ENCODE measurements at places on chromosomes 2 and 18. TPM values are rescaled to one million over a fixed set of nuclear protein-coding genes. Genes with fewer than 3 reads are reported as not detected.
A peak's percentile ranks its signal among the peaks of the same experiment; 100 is the strongest.

Gene ANKRD44
- 69.6 TPM for polyA plus RNA-seq

Gene BMP10
- not detected for polyA plus RNA-seq

Gene CFAP221
- not detected for polyA plus RNA-seq

Gene ADD2
- not detected for polyA plus RNA-seq

Gene SMC6
- polyA plus RNA-seq: 24.8 TPM

Gene RUFY4
- not detected for polyA plus RNA-seq

Gene ATP6V1B1
- polyA plus RNA-seq: not detected

Gene CNDP1
- polyA plus RNA-seq: not detected

Gene FOXD4L1
- polyA plus RNA-seq: not detected

Gene GCG
- not detected for polyA plus RNA-seq

Gene DSG3
- not detected for polyA plus RNA-seq

Gene FAP
- not detected for polyA plus RNA-seq

- H3K4me1 ChIP-seq: no peaks in the 10 kb centered on the region
- H3K36me3 ChIP-seq: no peaks in the 10 kb centered on the region
Measured at GRCh38 chr18:70301667-70302066, 12.8 kb downstream of the SOCS6 start.

DNA sequence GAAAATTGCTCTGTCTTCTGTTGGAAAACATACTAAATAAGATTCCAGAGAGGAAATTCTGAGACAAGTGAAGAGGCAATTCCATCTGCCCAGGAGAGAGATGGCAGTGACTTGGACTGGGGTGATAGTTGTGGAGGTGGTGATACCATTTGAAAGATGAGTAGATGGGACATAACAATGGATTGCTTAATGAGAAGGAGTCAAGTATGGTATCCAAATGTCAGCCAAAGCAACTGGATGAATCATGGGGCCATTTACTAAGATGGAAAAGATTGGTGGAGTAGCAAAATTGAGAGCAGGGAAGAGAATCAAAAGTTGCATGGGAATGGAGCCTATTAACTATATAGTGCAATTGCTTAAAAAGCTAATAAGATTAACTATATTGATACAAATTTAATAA, 222.1 kb downstream of the ETAA1 start:
- no peaks in the 10 kb centered on the region for H3K36me3 ChIP-seq
- no peaks in the 10 kb centered on the region for H3K4me1 ChIP-seq
- no peak for DNase-seq
- H3K27me3 ChIP-seq: no peaks in the 10 kb centered on the region
- H3K4me3 ChIP-seq: no peak overlapping the region
- no peak overlapping the region for H3K27ac ChIP-seq

DNA sequence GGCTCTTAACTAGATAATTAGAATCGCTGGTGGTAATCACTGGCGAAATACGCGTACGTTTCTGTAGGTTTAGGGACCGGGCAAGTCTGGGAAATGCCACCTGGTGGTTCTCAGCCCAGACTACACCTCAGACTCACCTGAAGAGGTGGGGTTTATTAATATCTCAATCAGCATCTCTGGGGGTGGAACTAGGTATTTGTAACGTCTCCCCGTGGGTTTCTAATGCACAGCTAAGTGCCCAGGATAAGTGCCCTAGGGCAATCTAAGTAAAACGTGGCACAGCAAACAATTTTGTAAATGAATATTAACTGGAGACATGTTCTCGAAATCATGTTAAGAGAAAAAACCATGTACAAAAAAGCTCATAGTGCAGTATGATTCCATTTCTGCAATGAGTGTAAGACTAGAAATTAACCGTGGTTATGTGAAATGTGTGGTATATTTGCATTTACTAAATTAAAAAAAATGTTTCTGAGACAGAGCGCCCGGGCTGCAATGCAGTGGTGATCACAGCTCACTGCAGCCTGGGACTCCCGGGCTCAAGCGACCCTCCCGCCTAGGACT, 760 bp upstream of the CNOT11 start:
- peak overlapping the region; percentile 85 for H3K4me3 ChIP-seq
- DNase-seq: peak; percentile 51
- H3K27ac ChIP-seq: peak overlapping the region; percentile 99
- H3K27me3 ChIP-seq: no peaks in the 10 kb centered on the region
- H3K36me3 ChIP-seq: no peaks in the 10 kb centered on the region

DNA sequence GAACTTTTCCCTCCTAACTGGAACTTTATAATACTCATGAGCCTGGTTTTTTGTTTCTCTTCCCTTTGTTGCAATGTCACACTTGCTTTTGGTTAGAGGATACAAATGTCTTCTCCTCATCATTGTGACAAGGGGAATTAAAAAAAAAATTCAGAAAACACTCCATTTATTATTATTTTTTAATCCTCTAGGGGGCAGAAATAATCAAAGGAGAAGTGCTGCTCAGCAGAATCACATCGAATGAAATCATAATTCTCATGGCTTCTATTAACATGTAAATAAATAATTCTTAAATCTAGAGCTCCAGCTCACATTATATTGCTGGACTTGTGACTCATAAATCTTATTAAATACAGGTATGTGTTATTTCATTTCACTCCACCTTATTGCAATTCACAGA, 273.8 kb downstream of the TRIB2 start:
- no peaks in the 10 kb centered on the region for H3K36me3 ChIP-seq
- no peak for DNase-seq
- no peaks in the 10 kb centered on the region for H3K27me3 ChIP-seq
- no peak overlapping the region for H3K4me3 ChIP-seq
- H3K27ac ChIP-seq: no peak overlapping the region

- H3K27me3 ChIP-seq: no peaks in the 10 kb centered on the region
- H3K4me3 ChIP-seq: no peak overlapping the region
- no peak overlapping the region for H3K27ac ChIP-seq
- no peaks in the 10 kb centered on the region for H3K4me1 ChIP-seq
Measured at GRCh38 chr18:55300421-55300935, 287.5 kb downstream of the TCF4 start.

DNA sequence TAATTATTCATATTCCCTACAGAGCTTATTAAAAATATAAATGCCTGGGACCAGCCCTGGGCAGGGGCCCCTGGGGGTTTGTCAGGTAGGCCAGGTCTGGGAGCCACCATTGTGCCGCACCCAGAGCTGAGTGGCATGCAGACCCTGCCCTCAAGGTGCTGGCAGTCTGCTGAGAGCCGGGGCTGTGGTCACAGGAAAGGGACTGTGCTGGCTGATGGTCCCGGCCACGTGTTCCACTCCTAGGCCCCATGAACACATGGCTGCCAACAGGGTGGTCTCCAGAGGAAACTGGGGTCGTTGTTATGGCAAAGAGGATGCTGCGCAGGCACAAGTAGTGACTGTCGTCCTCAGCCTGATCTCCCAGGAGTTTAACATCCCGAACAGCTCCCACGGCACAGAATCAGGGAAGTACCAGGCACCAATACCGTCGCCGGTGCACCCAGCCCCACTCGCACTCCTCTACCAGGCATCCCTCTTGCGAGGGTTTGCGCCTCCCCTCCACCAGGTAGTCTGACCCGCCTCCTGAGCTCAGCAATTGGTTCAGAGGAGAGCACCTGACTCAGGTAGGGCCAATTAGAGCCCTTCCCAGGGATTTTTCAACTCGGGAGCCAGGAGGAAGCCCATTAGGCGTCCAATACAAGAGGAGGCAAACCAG, 39.2 kb upstream of the BIN1 start:
- H3K27ac ChIP-seq: no peak overlapping the region
- H3K36me3 ChIP-seq: no peaks in the 10 kb centered on the region
- H3K4me3 ChIP-seq: no peak overlapping the region
- H3K4me1 ChIP-seq: no peaks in the 10 kb centered on the region

- no peak overlapping the region for H3K4me3 ChIP-seq
- no peak for DNase-seq
- no peaks in the 10 kb centered on the region for H3K4me1 ChIP-seq
- peaks cover 36% of the 10 kb centered on the region for H3K27me3 ChIP-seq
Measured at GRCh38 chr2:202044777-202045176, 11.1 kb downstream of the FZD7 start.

DNA sequence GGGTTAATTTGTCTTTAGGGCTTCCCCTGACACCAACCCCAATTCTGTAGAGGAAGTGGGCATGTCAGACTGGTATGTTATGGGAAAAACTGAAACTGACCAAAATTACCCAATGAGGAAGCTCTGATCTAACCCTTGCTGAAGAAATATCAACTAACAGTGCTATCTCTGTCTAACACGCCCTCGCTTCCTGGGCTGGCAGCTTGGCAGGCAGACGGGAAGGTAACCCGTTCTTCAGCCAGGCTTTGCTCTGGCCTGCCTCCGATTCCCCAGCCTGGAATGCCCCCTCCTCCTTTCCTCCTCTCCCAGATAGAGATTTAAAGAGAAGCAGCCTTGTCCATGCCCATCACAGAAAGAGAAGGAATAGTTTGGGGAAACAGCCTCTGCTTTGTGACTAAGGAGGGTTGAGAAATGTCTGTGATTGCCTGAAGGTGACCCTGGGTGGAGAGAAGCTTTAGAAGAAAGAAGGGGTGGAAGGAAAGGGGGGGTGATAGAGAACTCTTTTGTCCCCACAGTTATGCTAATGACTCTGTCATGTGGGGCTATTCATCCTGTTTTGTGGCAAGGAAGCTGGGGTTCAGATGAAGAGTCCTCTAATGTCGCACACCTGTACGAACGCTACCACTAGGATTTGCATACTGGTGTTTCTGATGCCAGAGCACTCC, 15.4 kb downstream of the HK2 start:
- H3K4me3 ChIP-seq: peak overlapping the region; percentile 79
- no peaks in the 10 kb centered on the region for H3K36me3 ChIP-seq
- H3K4me1 ChIP-seq: peaks cover 66% of the 10 kb centered on the region

GRCh38 chr2:44778671-44779476, 162.6 kb upstream of the SIX3 start:
- no peaks in the 10 kb centered on the region for H3K27me3 ChIP-seq
- no peak overlapping the region for H3K27ac ChIP-seq
- H3K36me3 ChIP-seq: no peaks in the 10 kb centered on the region
- H3K4me3 ChIP-seq: no peak overlapping the region
- no peak for DNase-seq

- DNase-seq: no peak
- H3K4me1 ChIP-seq: no peaks in the 10 kb centered on the region
- no peak overlapping the region for H3K27ac ChIP-seq
- no peak overlapping the region for H3K4me3 ChIP-seq
- no peaks in the 10 kb centered on the region for H3K27me3 ChIP-seq
Measured at GRCh38 chr2:100012561-100012960, 129.8 kb downstream of the AFF3 start.

- no peaks in the 10 kb centered on the region for H3K27me3 ChIP-seq
- no peaks in the 10 kb centered on the region for H3K36me3 ChIP-seq
- no peak overlapping the region for H3K27ac ChIP-seq
Measured at GRCh38 chr2:240906911-240907590, 915 bp downstream of the CROCC2 start.

DNA sequence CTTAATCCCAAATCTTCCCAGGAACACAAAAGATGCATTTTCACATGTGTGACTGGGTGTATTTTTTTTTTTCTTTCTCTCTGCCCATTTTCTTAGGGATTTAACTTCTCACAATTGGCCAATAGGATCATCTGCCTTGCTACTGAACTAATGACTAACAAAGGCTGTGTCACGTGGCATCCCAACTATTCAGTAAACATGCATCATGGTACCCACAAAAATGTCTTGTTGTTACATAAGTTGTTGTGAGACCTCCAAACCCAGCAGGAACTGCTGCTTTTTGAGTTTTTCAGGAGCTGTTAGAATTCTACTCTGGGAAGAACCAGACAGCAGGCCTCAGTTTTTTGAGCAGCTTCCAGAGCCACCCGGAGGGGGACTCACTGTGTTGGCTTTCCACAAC, 31.9 kb downstream of the GAD1 start:
- no peak for DNase-seq
- H3K4me3 ChIP-seq: no peak overlapping the region
- H3K36me3 ChIP-seq: no peaks in the 10 kb centered on the region
- no peak overlapping the region for H3K27ac ChIP-seq

DNA sequence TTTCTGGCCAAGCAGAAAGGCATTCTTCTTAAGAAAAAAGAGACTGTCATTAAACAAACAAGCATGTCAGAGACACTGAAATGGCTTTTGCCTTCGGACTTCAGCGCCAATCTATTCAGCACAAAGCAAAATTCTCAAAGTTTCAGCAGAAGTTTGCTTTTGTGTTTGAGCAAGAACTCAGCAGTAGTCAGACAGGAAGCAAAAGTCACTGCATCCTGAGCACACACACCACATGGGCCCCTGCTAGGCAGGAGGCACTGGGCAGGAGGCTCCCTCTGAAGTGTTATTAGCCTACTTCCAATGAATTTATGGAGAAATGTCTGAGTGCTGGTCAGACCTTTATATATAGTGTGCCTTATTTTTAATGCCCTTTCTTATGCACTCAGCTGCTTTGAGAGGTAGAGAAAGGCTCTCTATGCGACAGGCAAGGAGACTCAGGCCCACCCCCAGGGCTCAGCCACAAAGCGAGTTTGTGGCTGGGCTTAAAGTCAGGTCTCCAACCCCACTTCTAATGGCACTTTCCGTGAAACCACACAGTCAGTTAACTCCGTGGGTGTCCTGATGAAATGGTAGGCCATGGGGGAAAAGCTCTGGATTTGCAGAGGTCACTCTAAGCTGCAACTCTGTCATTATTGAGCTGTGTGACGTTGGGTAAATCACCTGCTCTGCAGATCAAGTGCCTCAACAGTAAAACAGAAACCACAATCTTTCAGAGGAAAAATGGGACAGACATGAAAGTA, 161.0 kb upstream of the TMEM200C start:
- H3K4me1 ChIP-seq: no peaks in the 10 kb centered on the region
- no peak overlapping the region for H3K27ac ChIP-seq
- H3K36me3 ChIP-seq: no peaks in the 10 kb centered on the region
- no peak overlapping the region for H3K4me3 ChIP-seq

DNA sequence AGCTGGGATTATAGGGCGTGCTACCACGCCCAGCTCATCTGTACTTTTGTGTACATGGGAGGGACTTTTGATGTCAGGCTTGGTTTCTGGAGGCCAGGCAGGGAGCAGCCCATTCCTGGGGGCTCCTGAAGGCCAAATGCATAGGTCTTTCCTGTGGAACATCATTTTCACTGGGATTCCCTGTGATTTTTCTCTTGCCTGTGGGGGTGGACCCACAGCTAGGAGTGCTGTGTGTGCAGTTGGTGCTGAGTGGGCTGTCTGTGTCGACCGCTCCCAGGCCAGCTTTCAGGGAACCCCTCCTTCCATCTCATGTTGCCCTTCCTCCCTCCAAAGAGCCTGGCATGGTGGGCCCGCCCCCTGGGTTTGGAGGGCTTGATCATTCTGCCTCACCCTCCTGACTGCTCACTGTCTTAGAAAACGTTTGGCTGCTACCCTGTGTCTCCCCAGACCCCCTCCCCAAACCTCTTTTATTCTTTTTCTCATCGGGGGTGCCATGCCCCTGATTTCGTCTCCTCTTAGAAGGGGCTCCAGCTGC, 10.5 kb downstream of the EFHD1 start:
- H3K4me3 ChIP-seq: no peak overlapping the region
- H3K36me3 ChIP-seq: no peaks in the 10 kb centered on the region
- H3K27me3 ChIP-seq: no peaks in the 10 kb centered on the region
- no peak for DNase-seq
- no peak overlapping the region for H3K27ac ChIP-seq
- no peaks in the 10 kb centered on the region for H3K4me1 ChIP-seq

- no peak overlapping the region for H3K27ac ChIP-seq
- H3K4me3 ChIP-seq: no peak overlapping the region
- H3K27me3 ChIP-seq: no peaks in the 10 kb centered on the region
- H3K4me1 ChIP-seq: no peaks in the 10 kb centered on the region
- DNase-seq: no peak
- no peaks in the 10 kb centered on the region for H3K36me3 ChIP-seq
Measured at GRCh38 chr2:26001743-26002351, 19.6 kb upstream of the KIF3C start.

GRCh38 chr2:65901756-65902155, 469.4 kb upstream of the SPRED2 start:
- H3K27me3 ChIP-seq: no peaks in the 10 kb centered on the region
- no peak overlapping the region for H3K27ac ChIP-seq
- H3K4me3 ChIP-seq: no peak overlapping the region
- DNase-seq: no peak
- no peaks in the 10 kb centered on the region for H3K36me3 ChIP-seq
- H3K4me1 ChIP-seq: no peaks in the 10 kb centered on the region
